ENCODE measurements at places on chromosomes 16 and 17.

GRCh38 chr16:31094424-31095120, at the start of gene VKORC1:
TSS of gene VKORC1 (minus strand) at chr16:31094797. CDS start at chr16:31094729, 68 bp downstream.
- peak; percentile 97 for DNase-seq

DNA sequence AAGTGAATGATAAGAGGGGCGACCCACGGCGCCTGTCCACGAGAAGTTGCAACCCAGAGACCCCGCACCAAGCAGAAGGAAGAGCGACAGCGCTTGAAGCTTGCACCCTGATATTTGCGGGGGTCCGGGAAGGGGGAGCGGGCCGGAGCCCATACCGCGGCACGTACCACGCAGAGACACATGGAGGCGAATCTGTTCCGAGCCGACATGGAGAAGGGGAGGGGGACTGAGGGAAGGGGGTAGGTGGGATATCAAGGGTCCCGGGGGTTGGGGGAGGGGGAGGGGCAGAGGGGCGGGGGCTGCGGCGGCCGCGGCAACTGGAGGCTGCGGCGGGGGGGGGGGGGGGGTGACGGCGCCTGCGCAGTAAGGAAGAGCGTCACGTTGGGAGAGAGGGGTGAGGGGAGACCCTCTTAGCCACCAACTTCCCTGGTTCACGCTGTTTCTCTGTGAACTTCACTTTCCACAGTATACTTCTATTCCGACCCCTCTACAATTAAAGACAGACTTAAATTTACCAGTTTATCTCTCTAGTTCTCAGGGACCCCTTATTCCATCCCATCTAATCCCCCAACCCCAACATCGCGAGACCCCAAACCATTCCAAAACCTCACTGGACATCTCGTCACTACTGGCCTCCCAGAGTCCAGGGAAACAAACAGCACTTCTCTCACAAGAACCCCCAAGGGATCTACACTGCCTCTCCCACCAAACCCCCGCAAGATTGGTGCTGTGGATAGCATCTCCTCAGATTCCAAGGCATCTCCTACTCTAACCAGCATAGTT, 8.0 kb downstream of the DLG4 start:
- DNase-seq: no peak

DNA sequence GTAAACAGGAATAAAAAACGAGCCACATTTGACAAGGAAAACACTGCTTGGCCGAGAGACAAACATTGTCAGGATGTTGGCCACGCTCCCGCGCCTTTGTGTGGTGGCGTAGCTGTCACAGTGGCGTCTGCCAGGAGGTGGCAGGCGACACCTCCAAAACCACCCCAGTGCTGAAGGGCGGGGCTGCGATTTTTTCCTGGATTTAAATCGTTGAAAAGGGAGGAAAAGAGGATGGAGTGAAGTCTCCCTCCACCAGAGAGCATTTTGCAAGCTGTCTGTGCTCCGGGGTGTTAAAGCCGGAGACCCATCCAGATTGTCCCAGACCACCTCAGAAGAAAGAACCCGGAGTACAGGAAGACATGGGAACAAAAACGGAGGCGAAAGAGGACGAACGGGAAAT, 12.7 kb downstream of the MRM3 start:
- DNase-seq: peak; percentile 96

DNA sequence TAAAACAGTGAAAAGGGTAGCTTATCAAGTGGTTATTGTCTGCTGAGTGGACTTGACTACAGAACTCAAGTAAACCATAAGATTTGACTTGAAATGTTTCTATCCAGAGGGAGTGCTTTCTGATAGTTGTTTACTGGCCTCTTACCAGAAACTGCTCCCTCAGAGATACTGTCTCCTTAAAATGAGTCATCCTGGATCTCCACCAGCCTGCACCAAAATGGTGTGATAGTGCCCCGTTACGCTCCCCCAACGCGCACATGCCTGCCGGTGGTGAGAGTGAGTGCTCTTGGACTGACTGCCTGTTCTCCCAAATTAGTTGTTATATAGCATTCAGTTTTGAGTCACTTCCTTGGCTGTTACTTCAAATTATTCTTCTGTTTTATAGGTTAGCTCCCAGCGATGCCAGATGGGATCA, 22.9 kb downstream of the PRCD start:
- DNase-seq: no peak

DNA sequence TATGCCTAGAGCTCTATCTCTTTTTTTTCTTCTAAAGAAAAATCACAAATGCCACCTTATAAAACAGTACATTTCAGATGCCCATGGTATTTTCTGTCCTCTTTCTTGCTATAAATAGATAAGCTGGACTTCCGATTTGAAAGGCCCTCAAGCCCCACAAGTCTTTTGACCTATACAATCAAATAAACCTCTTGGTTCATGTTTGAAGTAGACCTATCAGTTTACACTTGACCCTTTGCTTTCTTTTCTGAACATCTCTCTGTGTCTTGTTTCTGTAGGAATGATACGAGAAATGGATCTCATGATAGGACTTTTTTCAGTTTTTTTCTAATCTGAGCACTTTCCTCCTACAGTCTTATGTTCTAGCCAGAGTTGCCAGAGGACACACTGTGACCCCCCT, 327.2 kb downstream of the SOX9 start:
- no peak for DNase-seq

Data from Ammon's horn (tissue), 1 donor.